Naive B cell (primary cell): ENCODE measurements at places on chromosomes 2 and 18.

DNA sequence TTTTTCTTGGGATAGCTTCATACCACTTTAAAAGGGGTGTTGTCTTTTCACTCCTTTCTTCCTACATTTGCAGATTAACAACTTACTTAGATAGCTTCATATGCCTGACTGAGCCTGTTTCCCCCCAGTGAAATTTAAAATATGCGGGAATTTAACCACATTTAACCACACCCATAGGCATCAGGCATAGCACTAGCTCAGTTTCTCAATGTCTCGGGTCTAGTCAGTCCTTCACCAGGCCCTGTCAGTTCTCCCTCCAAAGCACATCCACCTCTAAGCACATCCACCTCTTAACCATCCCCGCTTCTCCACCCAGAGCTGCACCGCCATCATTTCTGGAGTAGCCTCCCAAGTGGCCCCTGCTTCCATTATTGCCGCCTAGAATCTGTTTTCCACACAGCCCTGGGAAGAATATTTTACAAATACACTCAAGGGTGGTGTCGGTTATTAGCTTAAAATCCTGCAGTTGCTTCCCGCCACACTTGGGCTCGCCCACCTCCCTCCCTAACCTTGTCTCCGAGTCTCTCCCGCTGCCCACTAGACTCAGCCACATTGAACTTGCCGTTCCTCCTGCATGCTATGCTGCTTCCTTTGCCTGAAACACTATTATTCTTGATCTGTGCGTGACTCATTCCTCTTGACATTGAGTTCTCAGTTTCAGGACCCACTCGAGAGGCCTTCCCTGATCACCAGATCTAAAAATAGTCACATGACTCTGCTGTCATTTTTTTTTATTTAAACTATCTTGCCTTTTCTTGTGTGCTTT lies 68.3 kb downstream of the SPTBN1 start:
- H3K4me3 ChIP-seq, result no peak overlapping the region
- no peak for DNase-seq
- H3K27ac ChIP-seq, result no peak overlapping the region
- no peaks in the 10 kb centered on the region for H3K36me3 ChIP-seq

- no peaks in the 10 kb centered on the region for H3K27me3 ChIP-seq
- DNase-seq, result no peak
- peaks cover 57% of the 10 kb centered on the region for H3K4me1 ChIP-seq
- peak overlapping the region; percentile 37 for H3K4me3 ChIP-seq
- peaks cover 11% of the 10 kb centered on the region for H3K36me3 ChIP-seq
Measured at GRCh38 chr2:225037415-225038230, 4.6 kb downstream of the DOCK10 start.

DNA sequence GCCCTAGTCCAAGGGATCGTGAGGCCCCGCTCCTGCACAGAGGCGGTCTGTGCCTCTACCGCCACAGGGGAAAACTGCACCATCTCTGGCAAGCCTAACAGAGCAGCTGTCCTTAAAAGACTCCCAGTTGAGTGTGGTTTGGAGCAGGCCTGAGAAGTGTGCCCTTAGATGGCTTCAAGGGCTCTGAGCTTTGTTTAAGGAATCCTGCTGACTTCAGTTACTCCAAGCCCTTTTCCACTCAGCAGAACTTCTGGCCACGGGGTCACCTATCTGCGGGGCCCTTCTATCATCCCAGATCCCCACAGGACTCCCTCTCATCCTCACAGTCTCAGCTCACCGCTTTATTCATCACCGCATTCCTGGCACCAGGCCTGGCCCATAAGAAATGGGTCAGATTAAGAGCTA lies 131.5 kb downstream of the CCDC74A start:
- no peak for DNase-seq
- H3K4me1 ChIP-seq, result no peaks in the 10 kb centered on the region
- no peak overlapping the region for H3K4me3 ChIP-seq
- H3K27ac ChIP-seq, result no peak overlapping the region
- H3K36me3 ChIP-seq, result no peaks in the 10 kb centered on the region

GRCh38 chr2:217795067-217795466 lies 207.7 kb downstream of the TNS1 start:
- H3K4me1 ChIP-seq, result peaks cover 24% of the 10 kb centered on the region
- no peak overlapping the region for H3K4me3 ChIP-seq
- H3K27ac ChIP-seq, result no peak overlapping the region
- DNase-seq, result no peak

DNA sequence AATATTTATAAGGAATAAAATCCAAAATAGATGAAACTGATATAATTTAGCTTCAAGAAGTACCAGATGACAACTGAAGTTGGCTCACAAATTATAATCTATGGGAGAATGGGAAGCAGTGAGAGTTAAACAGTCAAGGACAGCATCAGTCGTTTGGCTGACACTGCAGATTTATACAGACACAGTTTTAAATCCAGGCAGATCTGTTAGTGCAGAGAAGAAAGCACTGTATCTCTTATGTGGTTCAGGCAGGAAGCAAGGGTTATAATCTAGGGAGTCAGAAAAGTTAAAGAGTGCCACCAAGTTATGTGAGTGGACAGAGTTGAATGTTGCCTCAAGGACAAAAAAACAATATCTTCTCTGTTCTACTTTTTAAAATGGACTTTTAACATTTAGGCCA lies 880.2 kb downstream of the TSN start:
- H3K27me3 ChIP-seq, result no peaks in the 10 kb centered on the region
- no peak overlapping the region for H3K4me3 ChIP-seq
- no peak overlapping the region for H3K27ac ChIP-seq
- no peak for DNase-seq
- H3K4me1 ChIP-seq, result no peaks in the 10 kb centered on the region
- H3K36me3 ChIP-seq, result no peaks in the 10 kb centered on the region

DNA sequence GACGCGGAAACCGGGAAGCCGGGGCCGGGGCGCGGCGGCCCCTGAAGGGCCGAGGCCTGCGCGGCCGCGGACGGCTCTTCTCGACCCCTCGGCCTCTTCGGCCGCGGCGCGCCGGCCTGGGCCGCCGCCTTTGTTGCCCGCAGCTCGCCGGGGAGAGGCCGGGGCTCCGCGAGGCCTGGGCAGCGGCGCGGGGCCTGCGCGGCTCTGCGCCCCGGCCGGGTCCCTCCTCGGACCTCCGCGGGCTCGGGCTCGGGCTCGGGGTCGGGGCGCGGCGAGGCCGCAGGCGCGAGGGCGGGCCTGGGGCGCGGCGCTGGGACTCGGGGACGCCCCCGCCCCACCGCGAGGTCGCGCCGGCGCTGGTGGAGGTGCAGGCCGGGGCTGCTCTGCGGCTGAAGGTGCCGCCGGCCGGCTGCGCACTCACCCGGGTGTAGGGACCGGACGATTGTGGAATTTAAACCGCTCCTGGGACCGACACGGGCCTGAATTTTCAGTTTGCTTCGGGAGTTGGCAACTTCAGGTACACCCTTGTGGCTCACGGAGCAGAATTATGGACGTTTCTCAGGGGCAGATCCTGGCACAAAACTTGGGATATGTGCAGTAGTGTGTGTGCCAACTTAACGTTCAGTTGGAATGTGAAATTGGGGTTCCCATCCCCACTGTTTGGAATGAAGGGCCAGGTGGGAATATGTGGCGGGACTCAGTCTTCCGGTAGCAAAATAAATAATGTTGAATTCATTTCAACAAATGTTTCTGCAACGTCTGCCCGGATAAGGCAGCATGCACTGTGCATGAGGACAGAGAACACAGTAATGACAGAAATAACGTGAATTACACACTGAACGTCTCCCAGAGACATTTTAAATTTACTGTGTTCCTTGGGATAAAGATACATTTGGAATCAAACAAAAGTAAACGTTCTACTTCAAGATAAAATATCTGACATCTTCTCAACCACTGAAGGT lies 787 bp downstream of the SOCS6 start:
- H3K4me3 ChIP-seq, result peak overlapping the region; percentile 88
- DNase-seq, result no peak
- H3K36me3 ChIP-seq, result no peaks in the 10 kb centered on the region
- H3K27ac ChIP-seq, result no peak overlapping the region
- H3K27me3 ChIP-seq, result peaks cover 25% of the 10 kb centered on the region

GRCh38 chr18:9237981-9238380 lies 96.6 kb upstream of the TWSG1 start:
- no peak overlapping the region for H3K4me3 ChIP-seq
- no peaks in the 10 kb centered on the region for H3K27me3 ChIP-seq
- no peak for DNase-seq
- H3K36me3 ChIP-seq, result peaks cover 46% of the 10 kb centered on the region
- peaks cover 2% of the 10 kb centered on the region for H3K4me1 ChIP-seq
- H3K27ac ChIP-seq, result no peak overlapping the region

DNA sequence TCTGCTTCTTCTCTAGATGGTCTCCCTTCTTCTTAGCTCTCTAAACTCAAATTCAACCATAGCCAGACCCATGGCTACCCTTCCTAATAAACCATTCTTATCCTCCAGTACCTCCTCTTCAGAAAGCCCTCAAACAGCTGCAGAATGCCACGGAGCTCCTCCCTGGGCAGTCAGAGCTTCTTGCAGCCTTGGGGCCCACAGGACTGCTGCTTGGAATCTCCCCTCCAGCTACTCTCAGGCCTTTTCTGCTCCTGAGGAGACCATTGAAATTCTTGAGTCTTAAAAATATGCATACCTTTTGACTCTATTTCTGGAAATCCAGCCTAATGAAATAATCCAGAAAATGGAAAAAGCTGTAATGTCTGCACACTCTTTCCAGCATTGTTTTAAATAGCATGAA lies 30.7 kb downstream of the EFR3B start:
- no peak overlapping the region for H3K4me3 ChIP-seq
- DNase-seq, result no peak
- peaks cover 6% of the 10 kb centered on the region for H3K4me1 ChIP-seq

DNA sequence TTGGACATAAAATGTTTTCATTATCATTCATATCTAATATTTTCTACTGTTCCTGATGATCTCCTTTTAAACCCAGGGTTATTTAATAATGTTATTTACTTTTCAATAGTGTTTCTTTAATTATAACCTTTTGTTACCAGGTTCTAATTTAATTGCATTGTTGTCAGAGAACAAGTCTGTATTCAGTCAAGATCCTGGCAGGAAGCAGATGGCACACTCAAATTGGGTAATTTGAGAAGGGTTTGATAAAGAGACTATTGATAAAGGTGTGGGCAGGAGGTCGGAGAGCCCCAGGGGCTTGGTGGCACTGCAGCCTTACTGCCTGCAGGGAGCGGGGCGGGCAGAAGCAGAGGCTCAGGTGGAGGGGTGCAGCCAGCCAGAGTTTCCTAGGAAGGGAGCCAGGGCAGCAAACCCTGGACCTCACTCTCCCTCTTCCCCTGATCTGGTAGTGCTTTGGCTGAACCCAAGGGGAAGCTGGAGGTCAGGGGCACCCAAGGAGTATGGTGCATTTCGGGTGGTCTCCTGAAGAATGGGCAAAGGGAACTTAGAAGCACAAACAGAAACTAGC lies 2.3 kb upstream of the KIF1A start:
- no peak overlapping the region for H3K4me3 ChIP-seq
- DNase-seq, result no peak
- no peak overlapping the region for H3K27ac ChIP-seq
- peaks cover 11% of the 10 kb centered on the region for H3K4me1 ChIP-seq

GRCh38 chr2:162403884-162404283 lies 60.0 kb downstream of the GCA start:
- no peak overlapping the region for H3K27ac ChIP-seq
- H3K36me3 ChIP-seq, result no peaks in the 10 kb centered on the region
- H3K4me1 ChIP-seq, result no peaks in the 10 kb centered on the region
- H3K27me3 ChIP-seq, result peaks cover 8% of the 10 kb centered on the region
- no peak overlapping the region for H3K4me3 ChIP-seq

- peaks cover 62% of the 10 kb centered on the region for H3K27me3 ChIP-seq
- no peak overlapping the region for H3K27ac ChIP-seq
- H3K4me1 ChIP-seq, result peaks cover 11% of the 10 kb centered on the region
Measured at GRCh38 chr2:10548626-10549025, 100.5 kb upstream of the ODC1 start.

- H3K27ac ChIP-seq, result no peak overlapping the region
- H3K36me3 ChIP-seq, result no peaks in the 10 kb centered on the region
- H3K27me3 ChIP-seq, result no peaks in the 10 kb centered on the region
Measured at GRCh38 chr18:4672162-4672561, 217.1 kb upstream of the DLGAP1 start.

DNA sequence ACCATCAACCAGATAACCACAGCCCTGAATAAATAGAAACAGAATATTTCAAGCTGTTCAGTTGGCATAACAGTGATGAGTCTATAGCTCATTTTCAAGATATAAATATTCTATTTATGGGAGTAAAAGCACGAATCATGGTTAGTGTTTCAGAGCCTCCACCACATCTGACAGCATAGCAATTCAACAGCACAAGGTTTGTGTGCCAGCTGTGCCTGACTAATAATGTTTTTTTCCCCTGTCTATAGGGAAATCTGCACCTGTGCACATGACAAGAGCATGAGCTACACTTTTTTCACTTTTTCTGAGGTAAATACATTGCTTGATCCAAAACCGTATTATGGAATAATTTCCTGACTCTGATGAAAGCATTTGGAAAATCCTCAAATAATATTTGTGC lies 251.3 kb downstream of the RPIA start:
- H3K4me1 ChIP-seq, result peaks cover 4% of the 10 kb centered on the region
- no peaks in the 10 kb centered on the region for H3K36me3 ChIP-seq
- H3K27ac ChIP-seq, result no peak overlapping the region
